Hypothalamus (tissue), 51 donors: ENCODE measurements at places on chromosomes 4 and X.

DNA sequence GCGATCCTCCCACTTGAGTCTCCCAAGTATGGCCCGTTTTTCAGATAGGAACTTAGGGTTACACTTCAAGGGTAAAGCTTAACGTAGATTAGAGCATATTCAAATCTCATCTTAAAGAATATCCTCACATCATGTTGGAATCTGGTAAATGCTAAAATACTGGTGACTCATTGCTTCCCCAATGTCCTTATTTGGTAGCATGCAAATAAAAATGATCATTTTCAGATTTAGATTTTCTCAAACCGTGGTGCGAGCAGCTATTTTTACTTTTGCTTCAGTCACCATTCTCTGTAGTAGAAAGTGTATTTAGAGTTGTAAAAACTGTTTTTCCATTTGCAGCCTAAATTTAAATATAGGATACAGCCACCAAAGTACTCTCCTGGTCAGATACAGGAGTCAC is 101.5 kb upstream of the MAML3 start:
- DNase-seq, result no peak

DNA sequence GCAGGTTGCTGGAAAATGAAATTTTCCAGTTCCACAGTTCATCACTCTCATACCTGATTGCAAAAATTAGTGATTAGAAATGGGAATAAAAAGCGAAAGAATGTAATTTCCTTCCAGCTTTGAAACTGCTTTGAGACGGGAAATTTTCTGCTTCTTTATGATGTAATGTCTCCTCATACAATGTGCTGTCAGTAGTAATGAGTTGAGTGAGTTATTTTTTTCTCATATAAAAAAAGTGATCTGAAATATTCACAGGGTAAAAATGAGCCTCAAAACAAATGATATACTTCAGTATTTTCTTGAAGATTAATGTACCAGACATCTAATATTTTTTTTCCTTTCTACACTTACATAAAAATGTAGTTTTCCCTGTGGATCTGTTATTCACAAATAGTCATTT is 179.1 kb upstream of the FAT4 start:
- DNase-seq, result no peak

DNA sequence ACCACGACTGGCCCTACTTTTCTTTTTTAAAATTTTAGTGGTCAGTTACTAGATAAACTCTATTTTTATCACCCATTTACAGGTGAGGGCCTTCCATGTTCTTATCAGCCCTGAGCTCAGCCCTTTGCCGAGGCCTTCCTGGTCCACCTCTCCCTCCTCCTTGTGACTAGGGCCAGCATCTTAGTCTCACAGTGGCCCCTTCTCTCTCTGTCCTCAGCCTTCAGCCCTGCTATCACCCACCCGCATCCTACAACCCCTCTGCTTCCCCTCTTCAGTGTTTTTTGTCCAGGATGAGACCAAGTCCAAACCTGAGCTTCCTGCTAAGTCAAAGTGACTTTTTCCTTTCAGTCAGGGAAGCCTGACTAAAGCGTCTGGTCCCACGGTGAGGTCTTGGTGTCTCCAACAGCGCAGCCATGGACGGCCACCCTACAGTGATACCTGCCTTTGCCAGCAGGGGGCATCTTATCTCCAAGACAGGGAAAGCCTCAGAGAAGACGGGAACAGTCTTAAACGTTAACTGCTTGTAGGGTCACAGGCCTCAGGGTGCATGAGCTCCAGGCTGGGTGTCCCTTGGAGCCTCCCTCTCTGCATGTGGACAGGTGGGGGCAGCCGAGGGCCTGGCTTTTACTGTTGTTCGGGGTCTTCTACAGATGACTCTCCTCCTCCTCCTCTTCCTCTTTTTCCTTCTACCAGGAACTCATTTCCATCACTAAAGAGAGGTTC is 11.7 kb upstream of the GAGE10 start:
- no peak for DNase-seq

DNA sequence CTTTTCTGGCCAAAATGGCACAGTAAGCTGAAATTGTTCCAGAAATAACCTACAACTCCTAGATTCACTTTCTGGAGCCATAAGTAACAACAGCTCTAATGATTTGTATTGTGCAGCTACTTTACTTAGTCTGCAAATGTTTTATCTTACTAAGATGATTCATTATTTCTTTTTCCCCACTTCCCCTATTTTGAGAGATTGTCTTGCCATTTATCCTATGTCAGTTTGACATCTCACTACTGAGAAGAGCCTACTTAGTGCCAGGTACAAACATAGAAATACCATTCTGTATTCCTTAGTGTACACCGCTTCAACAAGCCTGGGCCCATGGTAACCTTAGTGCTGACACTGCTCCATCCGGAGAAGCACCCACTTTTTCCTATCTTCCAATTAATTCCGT is 13.8 kb upstream of the STK26 start:
- no peak for DNase-seq

DNA sequence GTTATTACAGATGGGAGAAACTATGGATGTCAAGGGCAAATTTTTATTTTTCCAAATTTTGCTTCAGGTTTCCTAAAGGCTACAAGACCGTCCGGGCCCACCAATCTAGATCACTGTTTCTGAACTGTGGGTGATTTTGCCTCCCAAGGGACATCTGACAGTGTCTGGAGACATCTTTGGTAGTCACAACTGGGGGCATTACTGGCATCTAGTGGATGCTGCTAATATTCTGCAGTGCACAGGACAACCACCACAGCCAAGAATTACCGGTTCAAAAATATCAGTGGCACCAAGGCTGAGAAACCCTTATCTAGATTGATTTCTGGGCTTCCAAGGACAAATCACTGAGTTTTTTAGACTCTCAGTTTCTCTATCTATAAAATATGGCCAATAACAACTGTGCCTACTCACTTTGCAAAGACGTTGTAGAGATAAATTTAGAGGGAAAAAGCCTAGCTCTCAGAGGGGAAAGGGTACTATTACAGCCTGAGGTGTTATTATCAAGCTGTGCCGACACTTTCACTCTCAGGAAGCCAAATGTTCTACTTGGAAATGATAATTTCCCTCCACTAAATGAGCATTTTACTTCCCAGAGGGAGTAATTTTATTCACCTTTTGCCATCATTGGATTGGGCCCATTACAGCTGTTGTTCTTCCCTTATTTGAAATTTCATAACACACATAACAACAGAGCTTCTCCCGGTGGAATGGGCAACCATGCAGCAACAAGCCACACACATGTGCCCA is 442.1 kb downstream of the CENPC start:
- DNase-seq, result no peak

GRCh38 chr4:142725886-142726285 is 120.2 kb downstream of the INPP4B start:
- no peak for DNase-seq

GRCh38 chr4:174523025-174523693 is 871 bp upstream of the HPGD start:
- no peak for DNase-seq

- DNase-seq, result no peak
Observed at GRCh38 chr4:8779490-8779932, 92.1 kb downstream of the HMX1 start.

GRCh38 chrX:114334473-114334982 is 249.4 kb upstream of the HTR2C start:
- DNase-seq, result no peak

DNA sequence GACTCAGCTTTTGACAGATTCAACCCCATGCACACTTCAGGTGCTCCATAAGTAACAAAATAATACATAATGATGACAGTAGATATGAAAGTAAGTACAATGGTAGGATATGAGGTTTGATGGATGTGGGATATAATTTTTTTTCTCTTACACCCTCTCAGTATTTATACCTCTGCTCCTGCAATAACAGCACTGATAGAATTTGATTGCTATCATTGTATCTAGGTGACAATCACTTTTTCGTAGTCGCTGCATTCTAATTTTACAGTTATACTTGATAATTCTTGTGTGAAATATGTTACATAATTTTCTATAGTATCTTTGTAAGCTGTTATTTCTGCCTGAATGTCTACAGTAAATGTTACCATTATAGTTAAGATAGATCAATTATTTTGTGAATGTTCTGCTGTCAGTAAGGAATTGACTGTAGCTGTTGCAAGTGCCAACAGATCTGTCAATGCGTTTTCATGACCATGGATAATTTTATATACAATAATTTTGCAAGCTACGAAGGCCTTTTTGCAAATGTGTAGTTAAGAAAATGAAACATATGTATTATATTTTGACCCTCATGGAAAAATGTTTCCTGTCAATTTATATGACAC is 128.9 kb downstream of the BANK1 start:
- DNase-seq, result no peak

- DNase-seq, result no peak
Observed at GRCh38 chrX:153161952-153162351, 17.1 kb upstream of the MAGEA1 start.

DNA sequence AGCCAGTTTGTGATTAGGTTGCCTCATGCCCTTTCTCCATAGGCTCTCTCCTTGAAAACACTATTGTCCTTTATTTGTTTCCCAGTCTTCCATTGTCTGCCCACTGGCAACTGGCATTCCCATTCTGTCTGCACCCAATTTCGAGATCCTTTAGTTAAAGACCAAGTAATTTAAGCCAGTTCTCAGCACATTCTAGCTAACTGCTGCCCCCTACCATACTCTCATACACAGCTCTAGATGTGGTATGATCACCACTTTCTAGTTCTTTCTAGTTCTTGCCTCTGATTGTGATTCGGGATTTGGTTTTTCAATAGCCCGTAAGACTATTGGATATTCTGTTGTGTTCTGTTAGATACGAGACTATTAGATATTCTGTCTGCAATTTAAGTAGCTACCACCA is 135.8 kb upstream of the TRPC5 start:
- DNase-seq, result no peak

DNA sequence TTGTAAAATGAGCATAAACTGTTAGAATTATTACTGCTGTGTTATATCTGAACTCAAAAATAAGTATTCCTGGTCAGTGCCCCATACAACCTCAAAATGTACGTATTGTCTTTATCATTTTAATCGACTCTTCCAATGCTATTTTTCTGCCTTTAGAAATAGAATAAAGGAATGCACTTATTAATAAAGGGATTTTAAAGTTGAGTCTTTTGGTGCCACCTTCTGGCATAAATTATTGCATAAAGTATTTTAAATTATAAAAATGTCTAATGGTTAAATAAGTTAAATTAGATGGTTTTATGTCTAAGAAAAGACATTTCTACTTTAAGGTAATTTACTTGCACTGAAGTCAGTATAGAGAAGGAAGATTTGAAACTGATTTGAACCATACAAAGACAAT is 424.0 kb upstream of the NDST4 start:
- no peak for DNase-seq

- no peak for DNase-seq
Observed at GRCh38 chr4:37393321-37393720, 148.8 kb downstream of the NWD2 start.

- DNase-seq, result no peak
Observed at GRCh38 chrX:31251336-31251735, 179.5 kb upstream of the FTHL17 start.

DNA sequence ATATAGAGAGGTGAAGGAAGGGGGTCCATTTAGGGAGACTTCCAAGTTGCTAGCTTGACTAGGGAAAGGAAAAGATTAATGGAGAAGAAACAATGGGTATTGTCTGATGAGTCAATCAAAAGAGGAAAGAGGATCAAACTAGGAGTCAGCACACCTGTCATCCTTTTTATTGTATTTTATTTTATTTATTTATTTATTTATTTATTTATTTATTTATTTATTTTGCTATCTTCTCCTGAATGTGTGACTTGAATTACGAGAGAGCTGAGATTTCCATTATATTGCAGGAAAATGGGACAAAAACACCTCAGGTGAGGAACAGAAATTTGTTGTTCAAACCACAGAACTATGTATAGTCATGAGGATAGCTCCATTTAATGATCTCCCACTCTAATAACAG is 58.9 kb downstream of the NUDT11 start:
- no peak for DNase-seq

DNA sequence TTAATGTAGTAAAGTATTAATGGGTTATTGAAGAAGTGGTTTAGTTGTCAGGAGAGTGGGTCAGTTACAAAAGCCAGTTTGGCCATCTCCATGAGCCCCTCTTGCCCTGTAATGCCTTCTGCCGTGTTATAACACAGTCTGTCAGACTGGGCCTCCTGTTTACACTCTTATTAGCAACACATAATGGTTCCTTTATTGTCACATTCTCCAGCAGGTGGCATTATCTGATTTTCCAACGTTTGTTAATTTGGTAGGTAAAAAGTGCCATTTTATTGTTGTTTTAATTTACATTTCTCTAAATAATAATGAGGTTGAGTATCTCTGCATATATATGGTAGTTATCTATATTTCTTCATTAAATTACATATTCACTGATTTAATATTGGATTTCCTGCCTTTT is 560.8 kb downstream of the FGF13 start:
- DNase-seq, result no peak

DNA sequence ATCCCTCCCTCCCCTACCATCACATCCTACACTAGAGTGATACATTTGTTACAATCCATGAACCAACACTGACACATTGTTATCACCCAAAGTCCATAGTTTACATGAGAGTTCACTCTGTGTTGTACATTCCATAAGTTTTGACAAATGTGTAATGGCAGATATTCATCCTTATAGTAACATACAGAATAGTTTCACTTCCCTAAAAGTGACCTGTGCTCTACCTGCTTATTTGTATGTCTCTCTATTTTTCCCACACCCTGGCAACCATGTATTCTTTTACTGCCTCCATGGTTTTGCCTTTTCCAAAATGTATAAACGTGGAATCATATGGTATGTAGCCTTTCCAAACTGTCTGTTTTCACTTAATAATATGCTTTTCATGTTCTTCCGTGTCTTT is 42.2 kb upstream of the HPGD start:
- DNase-seq, result no peak

GRCh38 chrX:69565247-69565815 is 50.6 kb upstream of the EDA start:
- no peak for DNase-seq

GRCh38 chrX:139112432-139112831 is 400.9 kb upstream of the FGF13 start:
- DNase-seq, result no peak

GRCh38 chr4:140395668-140396067 is 22.2 kb downstream of the SCOC start:
- no peak for DNase-seq

DNA sequence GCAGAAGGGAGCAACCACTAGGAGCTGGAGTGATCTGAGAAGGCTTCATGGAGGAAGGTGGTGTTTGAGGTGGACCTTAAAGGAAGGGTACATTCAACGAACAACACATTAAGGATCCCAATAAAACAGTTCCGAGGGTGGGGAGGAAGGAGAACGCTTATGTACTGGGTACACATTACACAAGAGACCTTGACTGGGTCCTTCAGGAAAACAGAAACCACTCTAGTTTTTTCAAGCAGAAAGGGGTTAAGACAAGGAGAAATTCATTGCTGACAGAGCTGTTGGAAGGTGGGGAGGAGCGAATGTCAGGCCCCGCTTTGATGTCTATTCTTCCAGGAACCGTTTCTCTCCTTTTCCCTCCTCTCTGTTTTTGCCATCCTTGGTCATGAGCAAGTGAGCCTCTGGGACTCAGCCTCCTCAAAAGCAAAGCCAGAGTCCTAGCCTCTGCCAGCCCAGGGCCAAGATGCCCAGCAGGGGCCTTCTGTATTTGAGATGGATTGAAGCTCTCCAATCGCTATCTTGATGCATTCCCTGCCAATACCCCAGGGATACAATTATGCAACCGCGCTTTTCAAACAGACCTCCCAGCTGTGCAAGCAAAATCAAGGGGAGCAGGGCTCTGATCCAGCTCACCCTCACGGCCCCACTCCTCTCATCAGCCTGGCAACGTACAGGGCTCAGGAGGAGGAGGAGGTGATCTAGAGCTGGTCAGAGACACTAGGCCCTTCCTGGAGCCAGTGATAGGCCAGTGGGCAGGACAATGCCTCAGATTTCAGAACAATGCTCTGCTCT is 48.4 kb downstream of the ZBTB49 start:
- no peak for DNase-seq

GRCh38 chr4:84565951-84566350 is 17.0 kb upstream of the CDS1 start:
- no peak for DNase-seq
